ENCODE measurements at places on chromosomes 4 and X.
A peak's percentile ranks its signal among the peaks of the same experiment; 100 is the strongest.

DNA sequence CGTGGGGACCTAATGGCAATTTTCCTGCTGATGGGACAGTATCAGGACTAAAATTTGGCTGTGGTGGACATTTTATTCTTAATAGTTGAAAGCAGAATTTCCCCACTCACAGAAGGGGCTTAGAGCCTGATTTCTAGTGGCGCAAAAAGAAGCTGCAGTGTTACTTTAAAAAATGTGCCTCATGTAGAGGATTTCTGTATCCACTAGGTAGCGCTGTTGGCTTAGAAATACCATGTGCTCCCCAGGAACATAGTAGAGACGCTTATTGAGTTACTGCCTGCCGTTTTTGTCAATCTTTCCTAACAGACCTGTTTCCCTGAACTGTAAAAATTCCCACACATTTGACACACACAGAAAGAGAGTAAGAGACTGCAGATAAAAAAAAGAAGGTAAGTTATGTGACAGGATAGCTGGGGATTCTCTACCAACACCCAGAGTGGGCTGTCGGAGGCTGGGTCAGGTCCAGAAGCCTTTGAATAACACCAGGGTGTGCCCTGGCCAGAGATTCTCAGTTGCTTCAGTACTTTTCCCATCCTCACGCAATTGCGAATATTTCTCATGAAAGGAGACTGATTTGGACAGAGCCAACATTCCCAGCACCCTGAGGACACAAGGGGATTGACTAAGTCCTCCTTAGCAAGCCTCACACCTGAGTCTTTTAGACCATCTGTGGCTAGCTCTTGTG lies 88.4 kb downstream of the ZXDA start:
- DNase-seq = peak; percentile 24

- no peak for DNase-seq
Observed at GRCh38 chr4:107017443-107018343, 18.4 kb downstream of the DKK2 start.

DNA sequence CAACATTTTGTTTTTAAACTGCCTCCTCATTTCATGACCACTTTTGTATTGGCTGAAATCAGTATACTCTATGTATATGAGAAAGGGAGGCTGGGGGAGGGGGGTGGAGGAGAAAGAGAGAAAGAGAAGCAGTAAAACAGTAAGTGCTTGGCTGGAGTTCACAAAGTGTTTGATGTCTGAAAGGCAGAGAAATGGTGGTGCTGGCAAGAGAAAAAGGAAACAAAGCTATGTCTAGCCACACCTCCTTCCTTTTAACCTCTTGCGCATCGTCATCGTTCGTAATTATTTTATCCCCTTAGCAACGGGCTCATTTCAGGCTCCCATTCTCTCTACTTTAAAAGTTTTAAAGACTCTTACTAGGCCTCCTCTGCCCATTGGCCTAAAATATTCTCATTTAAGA lies 25.6 kb downstream of the RPA4 start:
- DNase-seq = no peak

DNA sequence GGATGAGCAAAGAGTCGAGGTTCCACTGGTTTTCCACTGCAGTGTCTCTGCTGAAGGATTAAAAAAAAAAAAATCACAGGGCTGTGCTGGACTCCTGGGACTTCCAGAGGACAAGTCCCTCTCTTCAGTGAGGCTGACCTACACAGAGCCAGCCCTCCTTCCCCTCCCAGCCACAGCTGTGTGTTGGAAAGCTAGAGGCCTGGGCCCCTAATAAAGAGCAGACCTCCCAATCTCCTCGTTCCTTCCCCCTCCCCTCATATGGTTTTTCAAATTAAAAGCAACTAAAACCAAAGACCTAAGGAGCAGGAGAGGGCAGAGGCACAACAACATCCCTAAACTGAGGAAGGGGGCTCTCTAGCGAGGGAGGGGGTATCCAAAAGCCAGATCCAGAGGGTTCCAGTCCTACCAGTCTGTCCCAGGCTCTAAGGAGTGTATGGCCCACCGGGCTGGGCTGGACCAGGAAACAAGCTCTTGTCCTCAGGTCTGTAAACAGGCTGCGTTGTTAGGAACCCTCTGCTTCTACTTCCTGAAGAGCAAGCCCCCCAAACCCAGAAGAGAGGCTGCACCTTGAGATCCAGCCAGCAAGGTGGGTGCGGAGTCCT lies 4.0 kb upstream of the PDGFRA start:
- DNase-seq = no peak

DNA sequence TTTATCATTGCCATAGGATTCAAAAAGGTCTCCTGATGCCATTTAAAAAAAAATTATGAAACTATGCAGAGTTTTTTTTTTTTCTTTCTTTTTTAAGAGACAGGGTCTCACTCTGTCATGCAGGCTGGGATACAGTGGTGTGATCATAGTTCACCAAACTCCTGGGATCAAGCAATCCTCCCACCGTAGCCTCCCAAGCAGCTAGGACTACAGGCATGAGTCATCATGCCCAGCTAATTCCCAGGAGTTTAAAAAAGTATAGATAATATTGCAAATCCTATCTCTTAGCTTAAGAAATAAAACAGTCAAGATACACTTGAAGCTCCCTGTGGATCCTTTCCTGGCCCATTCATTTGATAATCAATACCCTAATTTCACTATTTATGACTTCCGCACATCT lies 58.6 kb upstream of the PRSS48 start:
- DNase-seq = no peak

- no peak for DNase-seq
Observed at GRCh38 chr4:29805245-29805644, 914.9 kb upstream of the PCDH7 start.

- no peak for DNase-seq
Observed at GRCh38 chrX:129719931-129720530, 18.7 kb upstream of the XPNPEP2 start.

DNA sequence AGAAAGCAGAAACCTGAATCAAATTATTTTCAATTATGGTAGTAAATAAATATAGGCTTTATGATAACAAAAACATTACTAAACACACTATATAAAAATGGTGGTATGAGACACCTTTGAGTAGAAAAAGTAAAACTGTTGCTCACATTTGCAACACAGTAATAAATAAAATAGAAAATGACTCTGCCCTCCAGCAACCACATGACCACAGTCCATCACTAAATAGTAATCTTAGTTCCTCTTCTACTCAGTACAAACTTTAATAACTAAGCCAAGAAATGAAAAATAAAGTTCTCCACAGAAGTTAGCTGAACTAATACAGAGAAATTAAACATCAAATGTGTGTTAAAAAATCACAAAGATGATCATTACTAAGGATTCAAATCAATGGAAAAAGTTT lies 108.5 kb downstream of the ADGRA3 start:
- no peak for DNase-seq

DNA sequence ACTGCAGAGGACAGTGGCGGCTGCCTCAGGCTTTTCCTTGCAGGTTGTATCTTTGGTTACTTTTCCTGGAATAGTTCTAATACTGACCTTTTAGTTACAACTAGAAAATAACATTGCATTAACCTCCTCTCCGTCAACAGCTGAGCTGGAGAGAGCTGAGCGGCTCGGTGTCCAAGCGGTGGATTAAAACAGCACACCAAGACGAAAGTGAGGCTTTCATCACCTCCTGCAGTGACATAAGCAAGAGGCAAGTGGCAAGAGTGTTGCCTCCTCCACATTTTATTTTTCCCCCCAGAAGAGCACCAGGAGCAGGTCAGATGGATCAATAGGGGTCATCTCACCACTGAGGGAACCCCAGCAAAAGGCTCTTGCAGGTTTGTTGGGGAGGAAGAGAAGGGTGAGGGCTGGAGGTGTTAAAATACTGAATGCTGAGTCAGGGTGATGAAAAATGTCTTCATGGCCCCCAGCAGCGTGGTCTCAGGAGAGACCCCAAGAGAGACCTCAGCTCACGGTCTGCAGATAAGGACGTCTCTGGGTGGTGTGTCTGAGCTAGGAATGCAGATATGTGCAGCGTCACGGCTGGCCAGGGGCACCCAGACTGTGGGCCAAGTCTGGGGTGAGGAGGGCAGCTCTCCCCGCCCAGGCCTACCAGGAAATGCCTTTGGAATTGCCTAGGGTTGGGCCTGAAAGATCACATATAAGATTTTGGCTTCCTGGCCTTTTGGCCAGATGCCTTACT lies 50.3 kb downstream of the CASP3 start:
- DNase-seq = no peak

- no peak for DNase-seq
Observed at GRCh38 chr4:85784947-85785346, 310.0 kb downstream of the ARHGAP24 start.
